ENCODE measurements at places on chromosomes 2 and 18.

DNA sequence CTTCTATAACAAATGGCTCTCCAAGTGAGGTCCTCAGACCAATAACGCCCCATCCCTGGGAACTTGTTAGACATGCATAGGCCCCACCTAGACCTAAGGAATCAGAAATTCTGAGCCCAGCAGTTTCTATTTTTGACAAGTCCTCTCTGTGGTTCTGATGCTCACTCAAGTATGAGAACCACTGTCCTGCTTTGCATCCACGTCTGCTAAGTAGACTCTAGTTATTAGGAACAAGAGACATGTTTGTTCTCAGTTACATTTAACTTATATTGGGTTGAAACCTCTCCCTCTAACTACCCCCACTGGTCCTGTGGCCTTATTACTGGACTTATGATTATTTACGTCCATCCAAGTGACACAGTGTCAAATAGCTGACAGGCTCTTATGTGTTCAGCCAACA, 70.3 kb downstream of the TMEM17 start:
- H3K27ac ChIP-seq = no peak overlapping the region
- no peak for DNase-seq
- no peaks in the 10 kb centered on the region for H3K4me1 ChIP-seq
- H3K27me3 ChIP-seq = no peaks in the 10 kb centered on the region

- no peak overlapping the region for H3K4me3 ChIP-seq
- no peaks in the 10 kb centered on the region for H3K36me3 ChIP-seq
- no peaks in the 10 kb centered on the region for H3K4me1 ChIP-seq
- no peak for DNase-seq
- no peak overlapping the region for H3K27ac ChIP-seq
Observed at GRCh38 chr2:204505946-204506345, 39.3 kb upstream of the PARD3B start.

DNA sequence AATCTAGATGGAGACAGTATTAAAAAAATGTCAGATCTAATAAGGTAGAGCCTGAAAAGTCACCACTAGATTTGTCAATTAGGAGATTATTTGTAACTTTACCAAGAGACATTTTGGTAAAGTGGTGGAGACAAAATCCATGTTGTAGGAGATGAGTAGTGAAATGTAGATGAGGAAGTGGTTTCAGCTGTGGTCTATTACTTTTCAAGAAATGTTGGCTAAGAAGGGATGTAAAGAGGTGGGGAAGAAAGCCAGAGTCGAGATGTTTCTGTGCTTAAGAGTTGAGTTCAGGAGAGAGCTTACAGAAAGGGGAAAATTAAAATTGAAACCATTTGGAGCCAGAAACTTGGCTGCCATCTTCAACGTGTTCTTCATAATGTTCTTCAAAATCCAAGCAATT, 22.2 kb downstream of the ACVR2A start:
- H3K27ac ChIP-seq = no peak overlapping the region
- H3K4me3 ChIP-seq = no peak overlapping the region
- no peaks in the 10 kb centered on the region for H3K4me1 ChIP-seq
- no peak for DNase-seq
- H3K36me3 ChIP-seq = no peaks in the 10 kb centered on the region

GRCh38 chr18:12990641-12990966, 558 bp upstream of the CEP192 start:
- H3K36me3 ChIP-seq = no peaks in the 10 kb centered on the region
- no peak for DNase-seq
- H3K27ac ChIP-seq = peak overlapping the region; percentile 70
- H3K27me3 ChIP-seq = no peaks in the 10 kb centered on the region
- peak overlapping the region; percentile 82 for H3K4me3 ChIP-seq

- no peak overlapping the region for H3K4me3 ChIP-seq
- no peaks in the 10 kb centered on the region for H3K27me3 ChIP-seq
- H3K36me3 ChIP-seq = no peaks in the 10 kb centered on the region
Observed at GRCh38 chr2:118123561-118124232, 35.4 kb downstream of the INSIG2 start.

Data from testis (tissue), 5 donors.